ENCODE measurements at places on chromosomes 2 and 18. TPM values are rescaled to one million over a fixed set of nuclear protein-coding genes. Genes with fewer than 3 reads are reported as not detected.

Gene GAD1
- not detected for total RNA-seq

- DNase-seq = no peak
Observed at GRCh38 chr2:145595296-145595695, 1075.4 kb upstream of the ZEB2 start.

Gene RAX
- total RNA-seq = not detected

DNA sequence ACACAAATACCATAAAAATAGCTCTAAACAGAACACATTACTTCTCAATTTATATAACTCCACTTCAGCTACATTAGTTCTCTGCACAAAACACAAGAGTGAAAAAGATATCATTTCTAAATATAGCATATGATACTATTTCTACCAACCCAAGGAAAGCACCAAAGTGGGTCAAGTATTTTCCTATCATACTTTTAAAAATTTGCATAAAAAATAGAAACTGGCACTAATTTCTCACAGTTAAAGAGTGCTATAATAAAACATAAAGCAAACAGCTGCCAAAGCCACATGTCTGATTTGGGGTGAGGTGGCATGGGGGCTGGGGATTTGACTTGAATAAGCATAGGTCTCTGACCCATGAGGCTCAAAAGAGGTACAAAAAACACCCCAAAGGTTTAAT, 61.5 kb downstream of the BARD1 start:
- no peak for DNase-seq

Gene SERPINB2
- total RNA-seq = not detected

DNA sequence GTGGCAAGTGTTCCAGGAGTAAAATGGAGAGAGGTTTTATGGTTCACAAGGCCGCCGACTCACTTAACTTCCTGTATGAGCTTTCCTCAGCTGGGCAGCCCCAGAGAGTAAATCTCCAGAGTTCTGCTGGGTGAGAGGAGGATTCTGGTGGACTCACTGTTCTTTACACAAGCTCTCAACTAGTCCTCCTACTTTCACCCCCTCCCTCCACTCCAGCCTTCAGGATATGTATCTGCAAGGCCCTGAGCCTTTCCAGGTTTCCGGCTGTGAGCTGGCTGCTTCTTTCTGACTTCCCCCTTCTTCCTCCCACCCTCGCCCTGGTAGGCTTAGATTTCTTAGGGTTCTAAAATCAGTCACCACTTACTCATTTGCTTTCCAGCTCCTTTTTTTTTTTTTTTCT, 34.0 kb downstream of the EML6 start:
- DNase-seq = no peak

- DNase-seq = peak; percentile 72
Observed at GRCh38 chr2:113886479-113887008, 3.3 kb upstream of the ACTR3 start.

- DNase-seq = no peak
Observed at GRCh38 chr2:215429424-215429823, 6.4 kb downstream of the FN1 start.

Gene NLRC4
- 24.4 TPM for total RNA-seq

GRCh38 chr18:69161383-69162028, 239.2 kb upstream of the DOK6 start:
- DNase-seq = no peak

DNA sequence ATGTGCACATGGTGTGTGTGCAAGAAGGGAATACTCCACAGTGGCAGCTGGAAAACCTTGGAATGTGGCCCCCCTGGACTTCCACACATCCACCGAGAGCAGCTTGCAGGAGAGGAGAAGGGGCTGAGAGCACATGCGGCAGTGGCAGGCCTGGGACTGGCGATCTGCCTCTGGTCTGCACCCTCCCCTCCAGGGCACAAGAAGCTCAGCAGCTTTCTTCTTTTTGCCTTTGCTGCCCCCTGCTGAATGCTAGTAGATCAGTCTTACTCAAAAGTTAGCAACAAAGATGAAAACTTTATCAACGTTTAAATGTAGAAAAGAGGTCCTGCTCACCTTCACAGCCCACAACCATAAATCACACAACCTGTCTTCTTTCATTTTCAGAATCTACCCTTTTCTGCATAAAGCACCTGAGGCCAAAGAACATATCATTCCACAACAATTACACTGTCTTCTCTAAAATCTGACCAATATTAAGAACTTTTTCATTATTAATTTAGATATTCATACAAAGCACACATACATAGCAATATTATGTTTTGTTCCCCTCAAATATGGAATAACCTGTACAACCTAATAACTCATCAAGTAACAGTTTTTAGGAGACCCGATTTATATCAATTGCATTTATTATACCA, 34.6 kb downstream of the TGFBRAP1 start:
- no peak for DNase-seq

DNA sequence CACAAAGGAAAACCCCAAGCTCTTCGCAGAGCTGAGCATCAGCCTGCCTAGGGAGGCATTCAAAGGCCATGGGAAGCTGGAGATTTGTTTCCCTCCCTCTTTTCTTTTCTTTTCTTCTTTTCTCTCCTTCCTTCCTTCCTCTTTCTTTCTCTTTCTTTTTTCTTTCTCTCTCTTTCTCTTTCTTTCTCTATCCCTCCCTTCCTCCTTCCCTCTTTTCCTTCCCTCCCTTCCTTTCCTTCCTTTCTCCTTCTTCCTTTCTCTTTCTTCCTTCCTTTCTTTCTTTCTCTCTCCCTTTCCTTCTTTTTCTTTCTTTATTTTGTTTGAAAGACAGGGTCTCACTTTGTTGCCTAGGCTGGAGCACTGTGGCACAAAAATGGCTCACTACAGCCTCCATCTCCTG, 168.4 kb upstream of the ARL4C start:
- no peak for DNase-seq

DNA sequence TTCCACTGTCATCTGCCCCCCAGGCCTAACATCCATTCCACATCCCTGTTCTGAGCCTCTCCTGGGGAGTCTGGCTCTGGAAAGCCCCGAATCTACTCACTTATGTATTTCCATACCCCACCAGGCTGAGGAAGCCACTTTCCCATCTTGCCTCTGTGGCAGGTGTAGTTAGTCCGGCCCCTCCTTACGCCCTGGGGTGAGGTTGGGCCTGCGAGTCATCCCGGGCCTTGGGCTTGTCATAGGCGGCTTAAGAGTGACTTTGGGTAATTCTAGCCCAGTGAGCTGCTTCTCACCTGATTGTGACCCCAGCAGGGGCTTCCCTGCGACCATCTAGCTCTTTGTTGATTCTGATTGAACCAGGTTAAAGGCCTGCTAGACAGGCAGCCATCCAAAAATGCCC, 21.1 kb downstream of the PCARE start:
- no peak for DNase-seq

DNA sequence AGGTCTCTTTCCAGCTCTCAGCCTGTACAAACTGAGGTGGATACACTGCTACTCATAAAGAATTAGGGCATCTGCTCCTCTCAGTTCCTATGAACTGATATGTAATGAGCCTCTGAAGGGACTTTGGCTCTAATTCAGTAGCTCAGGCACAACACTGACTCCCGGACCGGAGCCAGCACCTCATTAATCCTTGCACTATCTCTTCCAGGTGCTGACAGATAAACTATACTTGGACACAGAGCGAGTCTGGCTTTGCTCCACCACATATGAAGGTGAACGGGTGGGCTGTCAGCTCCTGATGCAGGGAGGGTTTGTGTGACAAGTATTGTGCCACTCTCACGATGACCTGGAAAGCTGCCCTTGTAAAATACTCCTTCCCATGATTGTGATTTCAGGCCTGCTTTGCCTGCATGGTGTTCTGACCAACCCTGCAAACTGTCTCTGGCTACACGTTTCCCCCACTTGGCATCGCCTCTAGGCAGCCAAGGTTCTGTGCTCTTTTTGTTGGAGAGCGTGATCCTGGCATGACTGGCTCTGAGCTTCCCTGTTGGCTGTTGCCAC, 111.6 kb upstream of the LMAN1 start:
- no peak for DNase-seq

GRCh38 chr2:101823347-101823791, 125.9 kb downstream of the MAP4K4 start:
- DNase-seq = no peak

GRCh38 chr2:215540658-215541057, 104.8 kb upstream of the FN1 start:
- DNase-seq = no peak

DNA sequence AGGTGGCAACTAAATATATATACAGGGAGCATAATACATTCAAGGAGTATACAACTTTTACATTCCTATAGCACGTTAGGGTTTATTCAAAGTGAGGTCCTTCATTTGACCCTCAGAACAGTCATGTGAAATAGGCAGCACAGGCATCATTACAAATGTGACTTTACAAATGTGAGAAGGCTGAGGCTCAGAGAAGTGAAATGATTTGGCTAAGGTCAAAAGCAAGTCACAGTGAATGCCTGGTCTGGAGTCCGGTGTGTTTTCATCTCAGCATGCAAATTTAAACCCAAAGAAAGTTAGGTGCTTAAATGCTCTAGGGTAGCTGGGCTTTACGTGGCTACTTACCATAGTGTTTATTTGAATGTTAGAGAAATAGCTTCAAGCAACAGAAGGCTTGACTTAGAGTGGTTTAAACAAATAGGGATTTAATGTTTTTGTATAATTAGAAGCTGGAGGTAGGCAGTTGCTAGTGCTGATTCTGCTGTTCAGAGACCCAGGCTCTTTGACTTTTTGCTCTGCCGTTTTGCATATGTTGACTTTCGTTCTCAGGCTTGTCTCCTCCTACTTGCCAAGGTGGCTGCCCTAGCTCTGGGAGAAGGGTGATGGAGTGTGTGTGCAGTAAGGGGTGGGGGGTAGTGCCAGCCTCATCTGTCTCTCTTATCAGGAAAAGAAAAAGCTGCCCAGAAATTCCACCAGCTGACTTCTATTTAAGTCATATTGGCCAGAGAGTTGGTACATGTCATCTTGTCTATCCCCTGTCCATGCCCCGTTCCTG, 89.2 kb downstream of the PLCL1 start:
- DNase-seq = no peak

DNA sequence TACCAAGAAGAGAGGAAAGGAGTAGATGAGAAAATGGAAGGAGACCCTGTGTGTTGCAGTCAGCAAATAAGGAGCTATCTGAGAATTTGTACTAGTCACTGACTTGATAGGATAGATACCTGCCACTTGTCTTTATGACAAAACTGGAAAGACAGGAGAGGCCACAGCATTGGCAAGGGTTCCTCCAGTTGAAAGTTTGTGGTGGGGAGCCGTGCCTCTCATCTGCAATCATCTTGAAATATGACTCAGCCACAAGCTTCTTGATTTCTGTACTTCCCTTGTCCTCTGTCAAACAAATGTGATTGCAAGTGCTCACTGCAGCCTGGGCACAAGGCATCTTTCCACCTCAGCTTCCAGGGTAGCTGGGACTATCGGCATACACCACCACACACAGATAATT, 99.1 kb downstream of the GREB1L start:
- DNase-seq = no peak

- DNase-seq = no peak
Observed at GRCh38 chr2:201854221-201854801, 48.0 kb downstream of the CDK15 start.

- DNase-seq = no peak
Observed at GRCh38 chr18:46068763-46069162, 3.3 kb downstream of the PSTPIP2 start.

GRCh38 chr2:232310696-232311095, 67.9 kb upstream of the ALPP start:
- DNase-seq = no peak

GRCh38 chr2:26710145-26710544, 17.6 kb downstream of the KCNK3 start:
- no peak for DNase-seq
